Stimulated activated CD8-positive, alpha-beta memory T cell treated with anti-CD3 and anti-CD28 coated beads, Interleukin-2, amount 100 ng/mL, for 48 hours (primary cell): ENCODE measurements at places on chromosomes 6 and 20.

- DNase-seq = no peak
These were observed 88.0 kb downstream of the MRPL14 start for GRCh38 chr6:44039191-44039719.

DNA sequence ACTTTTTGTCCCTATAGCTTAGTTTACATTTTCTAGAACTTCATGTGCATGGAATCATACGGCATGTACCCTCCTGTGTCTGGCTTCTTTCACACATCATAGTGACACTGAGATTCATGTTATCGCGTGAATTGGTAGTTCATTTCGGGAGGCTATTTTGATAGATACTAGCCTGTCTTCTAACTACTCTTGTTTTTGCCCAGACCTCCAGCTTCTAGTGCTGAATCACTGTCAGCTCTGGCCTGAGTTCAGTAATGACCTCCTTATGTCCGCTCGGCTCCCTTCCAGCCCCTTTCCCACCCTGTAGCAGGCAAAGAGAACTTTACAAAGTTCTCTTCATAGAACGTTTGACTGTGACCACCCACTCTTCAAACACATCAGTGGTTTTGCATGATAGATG, 14.1 kb downstream of the MYBL2 start:
- no peak for DNase-seq

- DNase-seq = no peak
These were observed 120.4 kb upstream of the RIPOR2 start for GRCh38 chr6:25056130-25056529.

GRCh38 chr20:63059684-63060056, 52.9 kb upstream of the BHLHE23 start:
- DNase-seq = no peak

- DNase-seq = no peak
These were observed 671 bp downstream of the BPHL start for GRCh38 chr6:3119040-3119723.

GRCh38 chr20:10673176-10673841, 490 bp downstream of the JAG1 start:
- no peak for DNase-seq

GRCh38 chr20:33008336-33009213, 1.1 kb downstream of the BPIFB2 start:
- DNase-seq = no peak

DNA sequence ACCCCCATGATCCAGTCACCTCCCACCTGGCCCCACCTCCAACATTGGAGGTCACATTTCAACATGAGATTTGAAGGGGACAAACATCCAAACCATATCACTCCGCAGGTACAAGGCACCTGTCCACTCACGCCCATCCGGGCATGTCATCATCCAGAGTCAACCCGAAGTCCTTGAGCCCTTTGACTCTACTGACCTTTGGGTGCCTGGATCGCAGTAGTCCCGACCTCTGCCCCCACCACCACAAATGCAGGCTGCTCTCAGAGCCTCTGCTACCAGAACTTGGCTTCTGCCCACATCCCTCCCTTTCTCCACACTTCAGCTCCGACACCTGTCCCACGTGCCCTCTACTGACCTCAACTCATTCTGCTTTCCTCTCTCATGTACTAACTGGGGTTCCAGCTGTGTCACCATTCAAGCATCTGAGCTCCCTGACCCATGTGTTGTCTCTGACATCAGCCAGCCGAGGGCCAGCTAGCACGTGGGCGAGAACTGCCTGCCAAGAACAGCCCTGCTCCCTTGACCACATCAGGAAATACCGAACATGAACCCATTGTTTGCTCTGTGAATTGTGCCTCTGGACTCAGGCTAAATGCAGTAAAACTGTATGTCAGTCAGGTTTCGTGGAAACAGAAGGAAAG, 498.3 kb upstream of the SULF2 start:
- DNase-seq = no peak

DNA sequence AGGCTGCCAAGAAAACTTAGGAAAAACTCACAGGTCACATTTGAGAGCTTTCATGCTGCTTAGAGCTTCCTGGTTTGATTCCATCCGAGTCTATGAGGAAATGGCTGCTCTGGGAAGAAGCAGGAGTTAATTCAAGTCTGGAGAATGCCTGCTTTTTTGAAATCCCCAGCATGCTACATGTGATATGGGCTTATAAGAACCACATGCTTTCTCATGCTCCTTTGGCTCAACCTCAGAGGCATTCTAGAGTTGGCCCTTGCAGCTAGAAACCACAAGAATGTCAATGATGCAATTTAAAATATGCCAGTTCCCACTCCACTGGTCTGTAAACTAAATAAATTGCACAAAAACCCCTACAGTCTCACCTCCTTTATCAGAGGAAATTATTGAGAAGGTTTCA, 142.9 kb upstream of the OLIG3 start:
- no peak for DNase-seq

GRCh38 chr6:43172104-43173007, 1.3 kb downstream of the SRF start:
- DNase-seq = peak; percentile 36
